ENCODE measurements at places on chromosomes 6 and 20.

- no peak for DNase-seq
Observed at GRCh38 chr6:41546475-41546865, 289 bp downstream of the FOXP4 start.

DNA sequence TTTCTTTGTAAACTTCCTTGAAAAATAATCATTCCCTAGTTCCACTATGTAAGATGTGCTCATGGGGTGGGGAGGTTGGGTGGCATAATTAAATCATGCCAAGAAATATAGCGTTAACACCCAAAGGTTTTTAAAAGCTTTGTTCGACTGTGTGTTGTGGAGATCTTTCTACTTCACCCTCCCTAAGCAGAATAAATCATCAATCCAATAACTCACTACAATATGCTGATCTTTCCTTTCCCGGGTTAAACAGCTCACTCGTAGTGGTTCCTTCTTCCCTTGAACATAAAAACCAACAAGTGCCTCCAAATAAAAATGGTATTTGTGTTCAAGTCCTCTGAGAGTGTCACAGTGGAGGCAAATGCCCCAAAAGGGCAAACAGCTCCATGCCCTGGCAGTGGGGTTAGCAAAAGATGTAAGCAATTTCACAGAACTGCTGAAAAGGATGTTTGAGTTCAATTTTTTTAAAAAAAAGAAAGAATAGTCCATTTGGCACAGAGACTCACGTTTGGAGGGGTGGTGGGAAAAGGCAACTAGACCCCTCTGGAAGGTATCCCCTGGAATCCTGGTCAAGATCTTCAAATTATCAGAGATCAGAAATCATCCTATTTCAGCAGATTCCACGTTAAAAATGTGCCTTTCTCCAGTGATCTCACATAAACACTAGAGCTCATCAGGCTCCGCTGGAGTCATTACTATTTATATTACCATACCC is 99.1 kb downstream of the TFAP2A start:
- DNase-seq: no peak

GRCh38 chr6:149614337-149614736 is 34.2 kb downstream of the KATNA1 start:
- DNase-seq: no peak

GRCh38 chr20:34997131-34997561 is 41.5 kb downstream of the MYH7B start:
- no peak for DNase-seq

GRCh38 chr6:78607189-78607588 is 260.2 kb upstream of the IRAK1BP1 start:
- no peak for DNase-seq
